NCI-H1436 treated with DMSO at 0.1 percent for 48 hours (cell line): ENCODE measurements at places on chromosomes 13 and 19.
A peak's percentile ranks its signal among the peaks of the same experiment; 100 is the strongest.

DNA sequence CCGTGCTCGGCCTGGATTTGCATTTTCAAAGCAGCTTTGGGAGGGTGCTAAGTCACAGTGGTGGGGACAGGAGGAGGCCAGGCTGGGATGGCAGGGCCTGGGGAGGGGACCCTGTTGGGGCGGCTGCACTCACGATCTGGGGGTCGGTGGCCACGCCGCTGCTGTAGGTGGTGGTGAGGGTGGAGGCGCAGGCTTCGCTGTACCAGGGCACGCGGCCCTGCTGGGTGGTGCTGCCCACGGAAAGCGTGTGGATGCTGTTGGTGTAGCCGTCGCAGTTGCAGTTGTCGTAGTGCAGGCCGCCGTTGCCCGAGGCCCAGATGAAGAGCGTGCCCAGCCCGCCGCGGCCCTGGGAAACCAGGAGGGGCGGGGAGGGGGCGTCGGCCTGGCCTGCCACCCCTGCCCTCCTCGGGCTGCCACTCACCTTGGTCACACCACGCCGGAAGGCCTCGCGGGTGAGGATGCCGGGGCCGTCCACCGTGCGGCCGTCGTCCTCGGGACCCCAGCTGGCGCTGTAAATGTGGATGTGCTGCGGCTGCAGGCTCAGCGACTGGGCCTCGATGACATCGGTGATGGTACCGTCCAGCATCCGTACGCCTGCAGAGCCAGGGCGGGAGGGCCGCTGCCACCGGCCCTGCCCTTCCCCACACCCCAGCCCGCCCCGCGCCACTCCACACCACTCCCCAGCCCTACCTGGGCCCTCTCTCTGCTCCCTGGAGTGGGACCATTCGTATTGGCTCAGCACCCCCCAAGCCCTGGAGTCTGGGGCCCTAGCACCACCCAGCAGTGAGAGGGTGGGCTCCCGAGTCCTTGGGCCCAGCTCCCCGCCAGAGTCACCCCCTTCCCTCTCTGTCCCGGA lies 3.2 kb downstream of the PCSK4 start:
- DNase-seq, result no peak

DNA sequence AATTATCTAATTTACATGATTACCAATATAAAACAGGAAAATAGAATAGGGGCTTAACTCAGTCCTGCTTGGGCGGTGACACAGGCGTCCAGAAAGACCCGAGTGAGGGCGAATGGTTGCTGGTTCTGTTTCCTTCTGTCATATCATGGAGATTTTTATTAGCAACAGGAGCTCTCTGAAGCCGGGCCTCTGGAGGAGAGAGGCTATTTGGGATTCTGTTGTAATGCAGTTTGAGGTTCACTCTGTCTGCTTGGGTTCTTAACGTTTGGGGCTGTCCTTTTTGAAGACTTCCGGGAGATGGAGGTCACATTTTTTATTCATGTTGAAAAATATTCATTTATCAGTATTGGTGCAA lies 115.7 kb upstream of the ZNF536 start:
- no peak for DNase-seq

- no peak for DNase-seq
Observed at GRCh38 chr13:37403776-37404527, 194.6 kb downstream of the POSTN start.

DNA sequence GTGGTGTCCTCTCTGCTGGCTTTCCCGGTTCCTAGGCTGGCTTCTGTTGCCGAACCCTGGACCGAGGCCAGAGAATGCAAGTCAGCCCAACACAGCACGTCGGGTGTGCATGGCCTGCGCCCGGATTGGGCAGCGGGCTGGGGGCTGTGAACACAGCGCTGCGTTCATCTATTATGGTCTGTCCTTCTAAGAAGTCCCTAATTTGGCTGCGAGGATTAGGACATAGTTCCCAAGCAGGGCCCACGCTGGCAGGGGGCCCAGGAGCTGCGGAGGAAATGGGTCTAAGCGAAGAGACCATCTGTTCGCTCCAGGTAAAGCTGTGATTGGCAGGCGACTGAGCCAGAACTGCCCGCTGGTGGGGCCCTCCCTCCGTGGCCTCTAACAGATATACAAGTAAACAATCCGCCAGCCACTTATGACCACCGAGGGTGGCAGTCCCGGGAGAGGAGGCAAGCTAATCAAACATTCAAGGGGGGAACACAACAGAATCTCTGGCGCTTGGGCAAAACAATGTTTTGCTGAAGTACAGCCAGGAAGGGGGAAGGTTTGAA lies 6.0 kb downstream of the SYCE2 start:
- peak; percentile 90 for DNase-seq

- DNase-seq, result no peak
Observed at GRCh38 chr19:14073925-14074838, 1.6 kb downstream of the MISP3 start.

GRCh38 chr13:24307211-24308067 lies 1.9 kb upstream of the C1QTNF9 start:
- DNase-seq, result no peak

GRCh38 chr19:45908956-45909355 lies 5.6 kb downstream of the NANOS2 start:
- no peak for DNase-seq

GRCh38 chr13:23799945-23800344 lies 89.3 kb downstream of the MIPEP start:
- no peak for DNase-seq

DNA sequence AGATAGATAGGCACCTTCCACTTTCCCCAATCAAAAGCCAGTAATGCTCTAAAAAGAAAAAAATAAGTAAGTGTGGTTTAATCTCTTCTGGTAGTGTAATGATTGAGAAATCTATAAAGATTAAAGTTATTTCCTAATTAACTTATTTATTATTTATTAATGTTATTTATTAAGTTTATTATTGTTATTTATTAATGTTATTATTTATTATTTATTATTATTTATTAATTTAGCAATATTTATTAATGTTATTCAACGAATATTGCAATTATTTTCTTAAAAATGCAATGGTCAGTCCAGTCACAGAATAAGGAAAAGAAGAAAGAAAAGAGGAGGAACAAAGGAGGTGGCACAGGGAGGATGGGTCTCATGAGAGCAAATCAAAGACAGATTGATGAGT lies 100.7 kb downstream of the FREM2 start:
- DNase-seq, result no peak

DNA sequence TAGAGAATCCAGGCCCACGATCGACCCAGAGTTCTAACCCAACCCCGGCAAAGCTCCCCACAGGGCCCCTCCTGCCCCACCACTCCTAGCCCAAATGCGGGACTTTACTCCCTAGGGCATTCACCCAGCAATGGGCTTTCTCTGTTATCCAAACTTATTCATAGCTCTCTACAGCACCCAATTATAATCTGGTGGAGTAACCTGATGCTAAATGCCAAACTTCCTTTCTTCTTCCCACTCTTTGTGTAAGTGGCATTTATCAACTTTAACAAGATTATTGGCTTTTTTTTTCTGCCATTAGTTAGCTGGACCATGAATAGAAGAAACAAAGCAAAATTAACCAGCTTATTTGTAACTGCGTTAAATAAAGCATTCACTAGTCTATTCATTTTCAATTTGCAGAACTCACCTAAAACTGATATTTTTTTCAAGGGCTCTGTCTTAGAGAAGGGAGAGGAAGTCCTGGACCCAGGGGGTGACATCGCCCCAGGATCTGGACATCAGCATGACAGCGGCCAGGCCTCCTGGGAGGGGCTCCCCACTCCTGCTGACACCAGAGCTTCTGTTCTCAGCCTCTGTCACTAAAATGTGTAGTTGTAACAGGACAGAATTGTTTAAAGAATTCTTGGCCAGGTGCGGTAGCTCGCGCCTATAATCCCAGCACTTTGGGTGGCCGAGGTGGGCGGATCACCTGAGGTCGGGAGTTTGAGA lies 1.5 kb downstream of the FAM124A start:
- DNase-seq, result no peak

DNA sequence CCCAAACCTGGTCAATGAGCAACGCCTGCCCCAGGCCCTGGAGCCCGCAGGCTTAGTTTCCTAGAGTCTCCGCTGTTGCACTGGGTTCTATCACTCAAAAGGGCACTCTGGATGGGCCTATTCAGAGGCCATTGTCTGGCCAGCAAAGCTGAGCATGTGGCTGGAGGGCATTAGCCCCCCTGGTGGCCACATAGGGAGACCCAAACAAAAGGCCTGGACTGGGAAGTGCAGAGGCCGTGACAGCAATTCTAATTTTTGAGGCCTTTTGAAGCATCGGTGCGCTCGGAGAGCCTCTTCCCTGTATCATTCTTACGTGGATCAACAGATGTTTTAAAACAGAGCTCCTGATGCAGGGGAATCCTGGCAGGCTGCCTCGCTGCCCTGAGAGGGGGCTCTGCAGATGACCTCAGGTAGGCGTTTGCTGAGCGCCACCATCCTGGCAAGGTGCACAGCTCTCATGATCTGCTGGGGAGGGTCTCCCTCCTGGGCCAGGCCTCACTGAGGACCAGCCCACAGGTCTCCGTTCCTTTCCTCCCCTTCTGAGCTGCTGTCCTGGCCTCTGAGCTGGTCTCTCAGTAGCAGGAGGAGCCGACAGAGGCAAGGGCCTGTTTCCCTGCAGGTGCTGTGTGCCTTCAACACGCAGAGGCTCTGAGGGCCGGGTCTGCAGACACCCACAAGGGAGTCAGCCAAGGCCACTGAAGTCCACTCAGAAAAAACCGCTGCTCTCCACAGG lies 190.5 kb downstream of the URI1 start:
- no peak for DNase-seq

- peak; percentile 45 for DNase-seq
Observed at GRCh38 chr13:82036602-82037001, 1695.7 kb upstream of the SPRY2 start.

DNA sequence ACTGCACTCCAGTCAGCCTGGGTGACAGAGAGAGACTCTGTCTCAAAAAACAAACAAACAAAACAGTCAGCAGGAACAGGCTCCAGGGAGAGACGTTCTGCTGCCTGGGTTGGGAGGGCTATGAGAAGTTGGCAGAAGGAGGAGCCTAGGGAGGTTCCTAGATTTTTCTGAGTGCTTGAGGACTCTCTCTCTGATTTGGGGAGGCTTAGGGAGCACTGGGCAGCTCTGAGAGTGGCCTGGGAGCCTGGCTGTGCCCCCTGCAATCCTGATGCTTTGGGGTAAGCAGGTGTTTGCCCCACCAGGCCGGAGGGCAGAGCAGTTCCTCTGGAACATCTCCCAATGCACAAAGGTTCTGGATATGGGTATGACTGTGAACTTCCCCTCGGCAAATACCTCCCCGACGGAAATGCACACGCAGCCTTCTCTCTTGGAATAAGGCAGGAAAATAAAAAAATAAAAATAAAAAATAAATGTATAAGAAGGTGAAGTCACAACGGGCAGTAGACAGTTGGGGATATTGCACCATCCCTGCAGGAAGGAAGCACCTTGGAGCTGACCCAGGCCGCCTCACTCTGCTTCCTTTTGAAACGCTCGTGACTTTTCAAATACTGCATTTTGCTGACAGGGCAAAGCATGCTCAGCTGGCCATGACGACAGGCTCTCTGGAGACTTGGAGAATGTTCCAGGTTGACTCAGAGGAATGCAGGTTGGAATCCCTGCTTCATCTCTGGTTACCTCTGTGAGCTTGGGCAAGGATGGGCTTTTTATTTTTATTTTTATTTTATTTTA lies 26.5 kb upstream of the HOMER3 start:
- DNase-seq, result no peak

GRCh38 chr19:43450545-43450997 lies 14.8 kb downstream of the LYPD3 start:
- DNase-seq, result no peak

GRCh38 chr13:60370343-60370742 lies 26.7 kb upstream of the TDRD3 start:
- DNase-seq, result no peak

DNA sequence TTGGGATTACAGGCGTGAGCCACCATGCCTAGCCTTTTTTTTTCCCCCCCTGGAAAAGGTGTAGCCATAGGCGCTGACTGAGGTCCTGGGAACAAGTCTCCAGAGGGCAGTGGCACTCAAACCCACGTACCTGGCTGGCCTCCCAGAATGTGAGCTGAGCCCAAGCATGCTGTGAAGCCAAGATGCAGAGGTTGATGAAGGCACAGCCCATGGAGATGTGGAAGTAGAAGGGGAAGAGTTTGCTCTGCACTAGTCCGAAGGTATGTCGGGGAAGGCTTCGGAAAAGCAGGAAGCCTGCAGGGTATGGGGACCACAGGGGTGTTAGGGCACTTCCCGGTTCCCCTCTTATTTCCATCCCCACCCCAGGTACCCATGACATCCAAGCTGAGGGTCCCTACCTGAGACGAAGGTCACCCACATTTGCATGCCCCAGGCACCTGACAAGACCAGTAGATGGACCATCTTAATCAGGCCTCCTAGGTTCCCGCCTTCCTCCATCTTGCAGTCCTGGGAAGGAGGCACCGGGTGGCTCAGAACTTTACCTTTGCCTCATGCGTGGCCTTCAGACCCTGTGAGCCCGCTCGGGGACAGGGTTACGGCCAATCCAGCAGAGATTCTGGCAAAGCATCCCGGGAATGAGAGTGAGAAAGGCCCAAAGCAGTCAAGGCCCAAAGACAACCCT lies 805 bp downstream of the TMEM205 start:
- DNase-seq, result no peak

- DNase-seq, result no peak
Observed at GRCh38 chr19:13104848-13105711, 2.4 kb upstream of the LYL1 start.

DNA sequence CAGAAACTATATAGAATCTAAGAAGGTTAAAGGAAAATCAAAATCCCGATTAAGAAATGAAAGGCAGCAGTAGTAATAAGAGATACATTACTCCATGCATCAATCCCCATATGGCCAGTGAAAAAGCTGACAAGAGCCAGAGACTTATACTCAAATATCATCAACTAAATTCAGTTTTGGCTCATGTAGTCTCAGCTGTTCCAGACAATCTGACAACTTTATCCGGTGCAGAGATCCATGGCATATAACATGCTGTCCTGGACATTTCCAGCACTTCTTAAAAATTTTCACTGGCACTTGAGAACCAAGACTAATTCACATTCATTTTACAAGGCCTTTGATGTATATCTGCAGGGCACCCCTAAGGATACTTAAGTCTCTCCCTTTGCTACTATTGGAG lies 255.7 kb upstream of the KLHL1 start:
- DNase-seq, result no peak

DNA sequence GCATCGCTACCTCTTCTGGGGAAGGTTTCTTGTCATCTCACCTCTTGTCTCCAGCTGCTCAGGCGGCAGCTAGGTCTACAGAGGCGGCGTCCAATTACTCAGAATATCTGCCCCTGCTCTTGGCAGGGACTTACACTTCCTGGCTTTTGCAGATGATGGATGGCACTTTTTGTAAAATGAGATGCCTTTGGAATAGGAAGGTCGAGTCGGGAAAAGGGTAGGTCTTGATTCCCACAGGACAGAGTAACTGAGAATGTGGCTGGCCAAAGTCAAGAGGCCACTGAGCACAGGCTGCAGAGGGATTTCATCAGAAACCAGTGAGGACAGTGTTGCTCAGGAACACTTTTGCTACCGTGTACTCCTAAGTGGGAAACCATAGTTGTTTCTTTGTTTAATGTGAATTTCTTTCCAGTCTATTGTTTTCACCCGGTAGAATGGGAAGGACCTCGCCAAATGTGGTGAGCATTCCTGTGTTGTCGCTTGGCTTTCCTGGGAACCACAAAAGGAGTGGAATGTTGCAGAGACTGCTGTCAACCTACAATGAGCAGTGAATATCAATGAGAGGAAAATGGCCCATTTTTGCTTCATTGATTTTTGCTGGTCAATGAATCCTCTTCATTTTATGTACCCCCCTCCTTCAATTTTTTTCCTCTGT lies 383.7 kb downstream of the HS6ST3 start:
- no peak for DNase-seq
